ENCODE measurements at places on chromosomes 4 and X.
A peak's percentile ranks its signal among the peaks of the same experiment; 100 is the strongest.

GRCh38 chr4:88381123-88381522 lies 2.5 kb downstream of the HERC6 start:
- no peak for DNase-seq

DNA sequence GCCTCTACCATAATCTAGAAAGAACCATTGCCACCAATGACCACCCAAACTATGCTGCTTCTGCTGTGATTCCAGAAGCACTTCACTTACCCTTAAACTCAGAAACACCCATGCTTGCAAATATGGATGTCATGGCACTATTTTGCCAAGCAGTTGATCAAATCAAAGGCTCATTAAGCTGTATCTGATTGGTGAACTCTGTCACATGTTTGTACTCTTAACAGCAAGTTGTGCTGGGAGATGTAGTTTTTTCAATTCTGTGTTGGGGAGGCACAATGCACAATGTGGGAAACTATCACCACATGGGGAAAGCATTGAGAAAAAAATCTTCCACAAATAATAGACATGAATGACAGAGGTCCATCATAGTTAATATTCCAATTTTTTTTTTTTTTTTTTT lies 19.2 kb upstream of the SPCS3 start:
- no peak for DNase-seq

DNA sequence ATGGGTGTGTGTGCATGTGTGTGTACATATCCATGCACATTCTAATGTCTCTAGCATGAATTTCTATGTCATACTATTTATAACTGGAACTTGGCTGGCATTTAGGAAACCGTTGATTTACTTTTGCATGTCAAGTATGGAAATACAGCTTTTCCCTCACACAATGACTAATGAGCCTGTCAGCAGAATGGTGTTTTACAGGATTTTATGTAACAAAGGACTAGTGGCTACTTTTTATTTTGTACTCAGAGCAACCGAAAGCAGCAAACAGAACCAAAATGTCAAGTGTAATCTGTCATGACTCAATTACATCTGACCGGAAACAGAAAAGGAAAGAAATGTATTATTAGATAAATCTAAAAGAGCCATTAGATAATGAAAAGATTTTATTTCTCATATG lies 1911.5 kb upstream of the AGA start:
- DNase-seq = no peak

- DNase-seq = no peak
These were observed 91.8 kb upstream of the ENPP6 start for GRCh38 chr4:184309241-184310170.

DNA sequence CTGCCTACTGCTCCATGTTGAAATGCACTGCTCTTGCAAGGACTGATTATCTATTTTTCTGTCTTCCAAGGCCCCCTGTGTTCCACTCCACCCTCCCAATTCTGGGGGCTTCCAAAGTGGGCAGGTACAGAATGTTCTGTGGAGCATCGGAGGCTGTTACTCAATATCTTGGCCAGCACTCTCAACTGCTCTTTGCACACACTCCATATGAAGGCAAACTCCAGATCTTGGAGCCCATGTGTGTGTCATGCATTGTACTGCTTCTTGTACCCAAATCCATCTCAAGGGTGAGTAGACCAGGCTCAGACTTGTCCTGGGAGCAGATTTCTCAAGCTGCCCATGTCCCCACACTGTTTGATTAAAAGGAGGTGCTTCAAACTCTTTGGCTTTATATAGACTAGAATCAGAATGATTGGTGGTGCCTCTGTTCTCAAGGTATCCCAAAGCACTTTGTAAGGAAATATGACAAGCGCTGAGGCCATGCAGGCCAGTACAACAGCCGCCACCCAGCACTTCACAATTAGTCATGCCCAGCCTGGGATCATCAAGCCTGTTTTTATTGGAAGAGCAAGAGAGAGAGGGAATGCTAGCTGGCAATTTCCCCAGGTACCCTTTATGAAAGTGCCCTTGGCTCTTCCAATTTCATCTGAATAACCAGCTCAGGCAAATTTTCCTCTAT lies 44.3 kb downstream of the AR start:
- DNase-seq = no peak

DNA sequence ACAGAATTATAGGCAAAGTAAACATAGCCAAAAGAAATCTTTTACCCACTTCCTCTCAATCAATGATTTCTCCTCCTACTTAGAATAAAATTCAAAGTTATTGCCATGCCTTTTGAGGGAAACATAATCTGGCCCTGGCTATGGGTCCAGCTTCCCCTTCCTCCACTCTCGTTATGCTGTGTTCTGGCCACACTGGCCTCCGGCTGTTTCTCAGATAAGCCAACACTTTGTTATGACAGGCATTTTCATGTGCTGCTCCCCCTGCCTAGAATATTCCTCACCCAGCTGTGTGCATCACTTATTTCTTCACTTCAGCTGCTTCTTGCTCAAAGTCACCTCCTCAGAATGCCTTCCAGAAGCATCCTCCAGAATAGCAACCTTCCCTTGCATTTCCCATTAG lies 386.6 kb upstream of the AADAT start:
- DNase-seq = no peak

DNA sequence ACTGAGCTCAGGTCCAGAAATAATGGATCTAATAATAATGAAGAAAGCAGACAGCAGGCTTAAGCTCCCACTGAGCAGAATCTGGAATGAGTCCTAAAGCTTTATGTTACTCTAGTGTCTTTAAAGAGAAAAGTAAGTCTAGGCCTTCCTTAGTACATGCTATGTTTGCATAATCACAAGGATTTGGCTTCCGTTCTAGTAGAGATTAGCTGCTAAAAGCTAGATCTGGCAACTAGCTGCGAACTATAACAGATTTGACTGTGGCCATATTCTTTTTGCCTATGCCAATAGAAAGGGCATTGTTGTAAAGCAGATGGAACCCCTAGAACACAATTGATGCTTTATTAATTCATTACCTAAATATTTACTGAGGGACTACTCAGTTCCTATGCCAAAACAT lies 19.0 kb downstream of the COX7B2 start:
- DNase-seq = no peak

GRCh38 chr4:6546681-6547447 lies 28.1 kb upstream of the MAN2B2 start:
- DNase-seq = no peak

DNA sequence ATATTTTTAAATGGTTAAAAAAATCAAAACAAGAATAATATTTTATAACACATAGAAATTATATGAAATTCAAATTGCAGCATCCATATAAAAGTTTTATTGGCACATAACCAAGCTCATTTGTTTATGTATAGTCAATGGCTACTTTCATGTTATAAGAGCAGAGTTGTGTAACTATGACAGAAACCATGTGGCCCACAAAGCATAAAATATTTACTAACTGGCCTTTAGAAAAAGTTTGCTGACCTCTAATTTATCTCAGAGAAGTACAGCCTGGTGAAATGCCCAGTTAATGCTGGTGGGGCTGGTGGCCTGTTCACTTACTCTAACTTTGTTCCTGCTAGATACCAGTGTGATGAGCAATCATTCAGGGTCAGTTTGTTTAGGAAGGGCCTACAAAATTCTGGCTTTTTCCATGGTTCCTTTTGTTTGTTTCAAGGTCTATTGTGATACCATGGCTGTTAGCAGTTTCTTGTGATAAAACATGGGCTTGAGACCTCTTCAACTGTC lies 104.6 kb downstream of the PPP1R2C start:
- no peak for DNase-seq

- no peak for DNase-seq
These were observed 165.0 kb upstream of the CTSO start for GRCh38 chr4:156118507-156119220.

DNA sequence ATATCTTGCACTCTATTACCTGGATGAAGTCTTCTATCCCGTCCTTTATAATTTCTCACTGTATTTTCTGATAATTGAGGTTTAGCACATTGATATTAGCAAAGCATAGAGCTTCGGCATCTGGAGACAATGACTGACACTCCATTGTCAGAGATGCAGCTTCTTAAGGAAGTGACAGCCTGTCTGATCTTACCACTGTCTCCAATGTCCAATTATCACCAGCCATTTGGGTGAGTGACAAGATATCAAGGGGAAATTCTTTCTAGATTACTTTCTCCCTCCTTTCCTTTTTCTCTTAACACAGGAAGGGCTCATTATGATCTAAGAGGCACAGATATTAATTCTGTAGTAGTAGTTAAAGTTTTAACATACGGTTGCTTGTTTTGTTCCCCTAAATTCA lies 86.4 kb downstream of the LDB2 start:
- no peak for DNase-seq

DNA sequence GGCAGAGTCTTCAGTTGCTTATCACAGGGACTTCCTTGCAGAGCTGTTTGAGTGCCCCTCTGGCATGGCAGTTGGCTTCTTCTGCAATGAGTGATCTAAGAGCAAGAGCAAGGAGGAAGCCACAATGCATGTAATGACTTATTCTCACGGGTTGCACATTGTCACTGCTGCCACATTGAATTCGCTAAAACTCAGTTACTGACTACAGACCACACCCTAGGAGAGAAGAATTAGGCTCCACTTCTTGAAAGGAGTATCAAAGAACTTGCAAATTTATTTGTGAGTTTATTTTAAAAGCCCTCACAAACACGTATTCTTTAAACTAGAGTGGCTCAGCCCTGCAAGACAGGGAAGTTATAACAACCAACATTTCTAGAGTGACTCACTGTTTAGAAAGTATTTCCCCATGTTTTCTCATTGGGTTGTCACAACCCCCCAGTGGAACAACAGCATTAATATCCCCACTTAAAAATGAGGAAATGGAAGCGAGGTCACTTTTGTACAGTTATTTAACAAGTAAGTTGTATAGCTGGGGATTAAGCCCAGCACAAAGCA lies 32.4 kb upstream of the RBPJ start:
- DNase-seq = no peak

DNA sequence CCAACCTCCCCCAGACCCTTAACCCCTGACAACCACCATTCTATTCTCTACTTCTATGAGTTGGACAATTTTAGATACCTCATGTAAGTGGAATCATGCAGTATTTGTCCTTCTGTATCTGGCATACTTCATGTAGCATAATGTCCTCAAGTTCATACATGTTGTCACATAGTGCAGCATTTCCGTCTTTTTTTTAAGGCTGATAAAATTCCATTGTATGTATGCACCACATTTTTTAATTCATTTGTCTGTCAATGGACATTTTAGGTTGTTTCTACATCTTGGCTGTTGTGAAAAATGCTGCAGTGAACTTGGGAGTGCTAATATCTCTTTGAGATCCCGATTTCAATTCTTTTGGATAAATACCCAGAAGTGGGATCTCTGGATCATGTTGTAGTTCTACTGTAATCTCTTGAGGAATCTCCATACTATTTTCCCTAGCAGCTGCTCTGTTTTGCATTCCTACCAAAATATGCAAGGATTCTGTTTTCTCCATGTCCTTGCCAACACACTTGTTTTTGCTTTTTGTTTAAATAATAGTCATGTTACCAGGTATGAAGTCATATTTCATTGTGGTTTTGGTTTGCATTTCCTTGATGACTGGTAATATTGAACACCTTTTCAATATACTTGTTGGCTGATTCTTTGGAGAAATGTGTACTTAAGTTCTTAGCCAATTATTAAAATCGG lies 48.8 kb upstream of the ADAD1 start:
- no peak for DNase-seq

GRCh38 chr4:5700459-5700858 lies 7.9 kb downstream of the EVC2 start:
- no peak for DNase-seq

- DNase-seq = no peak
These were observed 34.2 kb upstream of the SH3D19 start for GRCh38 chr4:151359576-151359975.

- no peak for DNase-seq
These were observed 1.8 kb upstream of the ARHGEF38 start for GRCh38 chr4:105550641-105551040.

DNA sequence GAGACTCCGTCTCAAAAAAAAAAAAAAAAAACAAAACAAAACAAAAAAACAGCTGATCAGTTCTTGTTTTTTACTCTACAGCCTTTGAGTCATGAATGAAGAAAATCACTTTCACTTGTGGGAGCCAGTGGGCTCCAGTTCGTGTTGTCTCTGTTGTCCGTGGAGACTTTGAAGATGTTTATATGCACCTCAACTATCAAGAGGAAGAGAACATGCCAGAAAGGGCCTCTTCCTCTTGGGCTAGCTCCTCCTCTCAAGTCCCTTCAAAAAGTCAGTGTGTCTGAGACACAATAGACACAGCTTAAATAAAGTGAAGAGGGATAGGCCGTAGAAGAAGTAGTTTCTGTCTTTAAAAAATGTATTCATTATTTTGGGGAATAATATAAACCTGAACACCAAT lies 182.7 kb downstream of the KDR start:
- DNase-seq = no peak

DNA sequence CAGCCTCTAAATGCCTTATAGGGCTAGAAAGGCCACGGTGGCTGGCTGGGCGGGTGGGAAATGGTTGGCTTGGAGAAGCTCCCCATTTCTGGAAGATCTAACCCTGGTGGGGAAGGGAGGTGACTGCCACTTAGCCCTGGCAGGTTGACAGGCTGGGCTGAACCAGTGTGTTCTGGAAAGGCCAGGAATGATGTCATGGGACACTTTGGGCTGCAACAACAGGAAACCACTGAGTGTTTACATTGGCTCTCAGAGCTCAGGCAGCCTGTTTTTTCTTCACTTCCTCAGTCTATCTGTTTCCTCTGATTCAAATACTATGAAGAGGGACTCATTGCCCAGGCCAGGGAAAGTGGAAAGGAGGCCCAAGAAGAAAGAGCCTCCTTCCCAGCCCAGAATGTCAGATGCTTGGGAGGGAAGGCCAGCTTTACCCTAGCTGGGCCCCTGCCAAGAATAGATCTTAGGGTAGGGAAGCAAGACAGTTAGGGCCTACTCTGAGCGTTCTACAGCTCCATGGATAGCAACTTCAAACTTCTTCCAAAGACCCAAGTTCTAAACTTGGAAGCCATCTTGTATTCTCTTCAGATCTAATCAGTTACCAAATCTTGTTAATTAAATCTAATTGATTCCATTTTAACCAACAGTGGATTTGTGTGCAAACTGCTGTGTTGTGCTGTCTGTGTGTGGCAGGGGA lies 65.8 kb upstream of the MSN start:
- peak; percentile 14 for DNase-seq

DNA sequence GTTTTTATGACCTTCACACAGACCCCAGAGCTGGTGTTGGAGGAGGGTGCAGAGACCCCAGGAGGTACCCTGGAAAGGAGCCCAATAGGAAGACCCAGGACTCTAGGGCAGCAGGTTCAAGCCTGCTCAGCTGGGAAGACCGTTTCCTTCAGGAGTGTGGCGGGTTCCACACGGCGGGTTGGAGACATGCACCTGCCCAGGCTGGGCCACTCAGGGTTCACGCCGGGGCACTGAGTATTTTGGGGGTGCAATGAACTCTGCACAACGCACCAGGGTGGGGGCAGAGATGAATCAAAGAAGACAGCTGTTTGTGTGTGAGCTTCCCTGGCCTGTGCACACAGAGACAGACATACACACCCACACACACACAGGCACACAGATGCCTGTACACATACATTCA lies 52.5 kb upstream of the PPP2R3B start:
- DNase-seq = no peak

GRCh38 chr4:7381221-7381889 lies 53.4 kb downstream of the PSAPL1 start:
- no peak for DNase-seq

- no peak for DNase-seq
These were observed 61.6 kb upstream of the GPM6A start for GRCh38 chr4:175873707-175874106.

All from activated CD8-positive, alpha-beta memory T cell treated with anti-CD3 and anti-CD28 coated beads for 1 hour (primary cell).